Heart left ventricle (tissue), 16 donors: ENCODE measurements at places on chromosomes 12 and 14. TPM values are rescaled to one million over a fixed set of nuclear protein-coding genes. Genes with fewer than 3 reads are reported as not detected.

GRCh38 chr14:23399591-23399990 lies 8.5 kb downstream of the MYH6 start:
- H3K36me3 ChIP-seq, result peaks cover 5% of the 10 kb centered on the region
- no peak overlapping the region for H3K27ac ChIP-seq
- DNase-seq, result no peak
- H3K4me1 ChIP-seq, result no peaks in the 10 kb centered on the region
- no peak overlapping the region for H3K4me3 ChIP-seq
- H3K27me3 ChIP-seq, result no peaks in the 10 kb centered on the region

GRCh38 chr12:112964067-112964670 lies 14.2 kb upstream of the OAS2 start:
- H3K4me3 ChIP-seq, result no peak overlapping the region
- DNase-seq, result no peak
- no peak overlapping the region for H3K27ac ChIP-seq
- H3K36me3 ChIP-seq, result peaks cover 100% of the 10 kb centered on the region
- H3K27me3 ChIP-seq, result no peaks in the 10 kb centered on the region
- H3K4me1 ChIP-seq, result no peaks in the 10 kb centered on the region

The HSPB8 gene
- total RNA-seq, result 434 TPM

DNA sequence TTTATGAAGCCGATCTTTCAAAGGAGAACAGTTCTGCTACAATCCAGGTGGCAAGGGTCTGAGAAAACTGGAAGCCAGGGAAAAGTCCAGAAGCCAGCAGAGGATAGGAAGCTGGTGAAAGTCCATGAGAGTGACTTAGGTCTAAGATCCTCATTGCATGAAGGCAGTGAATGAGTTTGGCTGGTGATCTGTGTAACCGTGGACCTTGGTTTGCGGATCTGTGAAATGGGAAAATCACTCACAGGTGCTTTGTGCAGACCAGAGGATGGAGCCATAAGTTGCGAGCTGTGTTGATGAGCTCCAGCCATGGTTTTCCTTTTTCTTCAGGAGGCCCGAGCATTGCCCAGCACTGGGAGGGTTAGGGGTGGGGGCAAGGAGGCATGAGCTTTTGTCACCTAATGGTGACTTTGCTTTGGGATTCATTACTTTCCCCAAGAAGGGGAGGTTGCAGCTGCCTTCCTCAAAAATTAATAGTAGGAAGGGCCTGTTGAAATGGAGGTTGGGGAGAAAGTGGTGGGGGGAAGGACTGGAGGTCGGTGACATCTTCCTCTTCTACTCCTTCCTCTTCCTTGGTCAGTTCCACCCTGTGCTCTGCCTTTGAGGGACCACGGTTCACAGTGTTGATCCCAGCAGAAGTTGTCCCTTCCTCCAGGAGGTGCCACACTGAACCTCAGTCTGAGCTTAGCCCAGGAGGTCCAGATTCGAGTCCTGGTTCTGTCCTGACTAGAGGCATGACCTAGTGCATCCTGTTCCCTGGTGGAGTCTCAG lies 20.3 kb upstream of the SERPINA6 start:
- peaks cover 15% of the 10 kb centered on the region for H3K4me1 ChIP-seq
- H3K36me3 ChIP-seq, result no peaks in the 10 kb centered on the region
- H3K4me3 ChIP-seq, result no peak overlapping the region
- no peaks in the 10 kb centered on the region for H3K27me3 ChIP-seq
- no peak overlapping the region for H3K27ac ChIP-seq

GRCh38 chr12:46134205-46134811 lies 134.5 kb downstream of the SLC38A1 start:
- no peaks in the 10 kb centered on the region for H3K27me3 ChIP-seq
- no peaks in the 10 kb centered on the region for H3K4me1 ChIP-seq
- DNase-seq, result no peak
- H3K27ac ChIP-seq, result no peak overlapping the region

GRCh38 chr12:19978193-19978592 lies 390.1 kb upstream of the PDE3A start:
- peaks cover 8% of the 10 kb centered on the region for H3K4me1 ChIP-seq
- no peak overlapping the region for H3K27ac ChIP-seq
- DNase-seq, result no peak
- no peak overlapping the region for H3K4me3 ChIP-seq
- no peaks in the 10 kb centered on the region for H3K36me3 ChIP-seq
- H3K27me3 ChIP-seq, result no peaks in the 10 kb centered on the region

The TAC3 gene
- total RNA-seq, result not detected

DNA sequence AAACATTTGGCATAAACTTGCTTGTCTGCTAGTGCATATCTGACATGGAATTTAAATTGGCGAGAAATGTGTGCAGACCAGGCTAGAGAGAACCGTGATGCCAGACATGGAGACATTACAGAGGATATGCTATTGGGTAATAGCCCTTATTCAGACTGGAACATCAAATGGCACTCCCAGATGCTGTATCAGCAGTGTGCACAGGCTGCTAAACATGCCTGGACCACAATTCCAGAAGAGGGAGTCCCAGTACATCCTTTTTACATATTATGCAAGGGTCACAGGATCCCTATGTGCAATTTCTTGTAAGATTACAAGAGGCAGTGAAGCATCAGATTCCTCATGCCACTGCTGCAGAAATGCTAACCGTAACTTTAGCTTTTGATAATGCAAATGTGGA lies 354.5 kb upstream of the FOXG1 start:
- DNase-seq, result no peak
- H3K27ac ChIP-seq, result no peak overlapping the region
- no peaks in the 10 kb centered on the region for H3K27me3 ChIP-seq
- H3K4me3 ChIP-seq, result no peak overlapping the region
- H3K36me3 ChIP-seq, result no peaks in the 10 kb centered on the region
- H3K4me1 ChIP-seq, result no peaks in the 10 kb centered on the region

GRCh38 chr14:99768381-99768780 lies 24.8 kb upstream of the EML1 start:
- H3K4me1 ChIP-seq, result peaks cover 14% of the 10 kb centered on the region
- H3K27ac ChIP-seq, result no peak overlapping the region
- H3K27me3 ChIP-seq, result no peaks in the 10 kb centered on the region
- H3K4me3 ChIP-seq, result no peak overlapping the region
- DNase-seq, result no peak
- H3K36me3 ChIP-seq, result no peaks in the 10 kb centered on the region

The TCL1B gene
- not detected for total RNA-seq

GRCh38 chr12:103462675-103463074 lies 33.1 kb downstream of the C12orf42 start:
- no peaks in the 10 kb centered on the region for H3K27me3 ChIP-seq
- H3K36me3 ChIP-seq, result no peaks in the 10 kb centered on the region
- H3K4me1 ChIP-seq, result no peaks in the 10 kb centered on the region
- DNase-seq, result no peak

- peaks cover 6% of the 10 kb centered on the region for H3K27me3 ChIP-seq
- H3K4me1 ChIP-seq, result no peaks in the 10 kb centered on the region
- no peak for DNase-seq
- H3K36me3 ChIP-seq, result no peaks in the 10 kb centered on the region
These were observed 89.8 kb downstream of the B4GALNT3 start for GRCh38 chr12:549476-550082.

The GALNT16 gene
- total RNA-seq, result 69.5 TPM

- no peaks in the 10 kb centered on the region for H3K27me3 ChIP-seq
- peaks cover 8% of the 10 kb centered on the region for H3K4me1 ChIP-seq
- H3K27ac ChIP-seq, result no peak overlapping the region
- DNase-seq, result no peak
- H3K4me3 ChIP-seq, result no peak overlapping the region
These were observed 19.2 kb upstream of the GXYLT1 start for GRCh38 chr12:42163913-42164312.

GRCh38 chr14:96120941-96121340 lies 81.8 kb downstream of the C14orf132 start:
- H3K27me3 ChIP-seq, result no peaks in the 10 kb centered on the region
- H3K27ac ChIP-seq, result no peak overlapping the region

- no peak for DNase-seq
- no peaks in the 10 kb centered on the region for H3K36me3 ChIP-seq
- no peaks in the 10 kb centered on the region for H3K4me1 ChIP-seq
- no peak overlapping the region for H3K4me3 ChIP-seq
- no peak overlapping the region for H3K27ac ChIP-seq
- H3K27me3 ChIP-seq, result no peaks in the 10 kb centered on the region
These were observed 173.0 kb upstream of the WSCD2 start for GRCh38 chr12:107955966-107956643.

The FBLN5 gene
- 63.5 TPM for total RNA-seq

GRCh38 chr12:96073346-96074330 lies 38.3 kb upstream of the LTA4H start:
- H3K4me3 ChIP-seq, result no peak overlapping the region
- DNase-seq, result no peak
- H3K27me3 ChIP-seq, result peaks cover 3% of the 10 kb centered on the region
- no peak overlapping the region for H3K27ac ChIP-seq

The WDR89 gene
- 6.4 TPM for total RNA-seq

DNA sequence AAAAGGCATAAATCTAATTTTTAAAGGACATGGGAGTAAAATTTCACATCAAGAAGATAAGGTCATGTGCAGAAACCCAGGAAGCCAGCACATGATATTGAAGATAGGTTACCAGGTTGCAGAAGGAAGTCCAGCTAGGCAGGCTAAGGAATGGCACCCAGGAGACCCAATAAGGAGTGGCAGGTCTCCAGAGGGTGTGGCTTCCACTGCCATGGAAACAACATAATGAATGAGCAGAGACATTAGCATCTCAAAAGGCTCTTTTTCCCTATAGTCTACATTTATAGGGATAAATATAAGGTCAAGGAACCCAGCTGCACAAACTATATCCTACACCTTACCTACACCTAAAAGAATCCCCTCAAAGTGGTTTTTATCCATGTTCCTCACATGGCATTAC lies 275.9 kb downstream of the RPS29 start:
- H3K36me3 ChIP-seq, result no peaks in the 10 kb centered on the region
- no peaks in the 10 kb centered on the region for H3K4me1 ChIP-seq
- no peak overlapping the region for H3K27ac ChIP-seq
- no peaks in the 10 kb centered on the region for H3K27me3 ChIP-seq
- no peak for DNase-seq

GRCh38 chr12:2791089-2791488 lies 3.7 kb upstream of the FKBP4 start:
- peaks cover 5% of the 10 kb centered on the region for H3K4me1 ChIP-seq
- no peaks in the 10 kb centered on the region for H3K27me3 ChIP-seq
- no peak for DNase-seq
- no peak overlapping the region for H3K4me3 ChIP-seq
- H3K27ac ChIP-seq, result no peak overlapping the region

GRCh38 chr12:94699801-94700200 lies 49.4 kb upstream of the TMCC3 start:
- peaks cover 22% of the 10 kb centered on the region for H3K4me1 ChIP-seq
- H3K27ac ChIP-seq, result no peak overlapping the region
- no peaks in the 10 kb centered on the region for H3K27me3 ChIP-seq

DNA sequence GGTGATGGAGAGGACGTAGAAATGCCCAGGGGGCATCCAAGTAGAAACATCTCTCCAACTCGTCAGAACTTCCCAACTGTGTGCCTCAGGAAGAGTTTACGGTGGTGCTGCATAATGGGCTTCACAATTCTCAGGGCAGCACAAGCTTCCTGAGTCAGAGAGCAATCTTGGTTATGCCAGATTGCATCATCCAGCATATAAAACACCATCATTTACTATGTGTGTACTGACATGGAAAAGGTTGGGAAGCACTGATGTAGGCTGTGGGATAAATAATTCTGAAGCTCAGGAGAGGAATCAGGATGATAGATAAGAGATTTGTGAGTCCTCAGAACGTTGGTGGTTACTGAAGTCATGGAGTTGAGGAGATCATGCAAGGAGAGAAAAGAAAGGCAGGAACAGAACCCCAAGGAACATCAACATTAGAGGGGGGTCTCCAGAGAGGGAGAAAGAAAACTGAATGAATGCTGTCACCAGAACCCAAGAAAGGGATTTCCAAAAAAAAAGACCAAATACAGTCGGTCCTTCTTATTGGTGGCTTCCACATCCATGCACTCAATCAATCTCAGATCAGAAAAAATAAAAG lies 4.7 kb upstream of the NCKAP5L start:
- no peak for DNase-seq
- H3K4me1 ChIP-seq, result peaks cover 9% of the 10 kb centered on the region
- H3K27ac ChIP-seq, result no peak overlapping the region
- H3K27me3 ChIP-seq, result no peaks in the 10 kb centered on the region
- no peak overlapping the region for H3K4me3 ChIP-seq
- no peaks in the 10 kb centered on the region for H3K36me3 ChIP-seq

DNA sequence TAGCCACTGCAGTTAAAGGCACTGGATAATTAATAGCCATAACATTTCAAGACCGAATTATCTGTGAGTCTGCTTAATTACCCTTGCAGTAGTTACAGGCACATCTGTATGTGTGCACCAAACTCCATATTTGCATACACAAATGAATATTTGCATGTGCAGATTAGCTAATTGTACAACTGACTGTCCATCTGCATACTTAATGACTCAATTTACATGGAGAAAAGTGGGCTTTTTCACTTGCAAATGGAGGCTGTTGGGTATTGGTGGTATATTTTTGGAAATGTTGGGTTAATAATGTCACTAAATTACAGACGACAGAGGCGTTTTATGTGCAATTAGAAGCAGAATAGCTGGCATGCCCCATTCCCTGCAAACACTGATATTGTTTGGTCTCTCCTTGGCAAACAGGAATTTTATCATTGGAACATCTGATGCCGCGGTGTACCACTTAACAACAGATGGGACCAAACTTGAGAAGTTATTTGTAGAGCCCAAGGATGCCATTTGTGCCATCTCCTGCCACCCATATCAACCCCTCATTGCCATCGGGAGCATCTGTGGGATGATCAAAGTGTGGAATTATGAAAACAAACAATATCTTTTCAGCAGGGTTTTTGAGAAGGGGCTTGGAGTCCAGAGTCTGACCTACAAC lies 39.6 kb downstream of the CFAP251 start:
- H3K4me1 ChIP-seq, result no peaks in the 10 kb centered on the region
- H3K27ac ChIP-seq, result no peak overlapping the region
- DNase-seq, result no peak

DNA sequence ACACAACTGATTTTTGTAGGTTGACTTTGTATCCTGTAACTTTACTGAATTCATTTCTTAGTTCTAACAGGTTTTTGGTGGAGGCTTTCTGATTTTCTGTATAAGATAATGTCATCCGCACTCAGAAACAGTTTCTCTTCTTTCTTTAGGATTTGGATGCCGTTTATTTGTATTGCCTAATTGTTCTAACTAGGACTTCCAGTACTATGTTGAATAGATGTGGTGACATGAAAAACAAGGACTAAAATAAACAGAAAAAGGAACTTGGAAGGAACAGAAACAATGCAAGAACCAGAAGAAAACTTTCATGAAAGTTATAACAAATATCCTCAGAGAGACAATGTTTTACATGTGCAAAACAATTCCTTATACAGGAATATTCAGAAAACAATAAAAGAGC lies 100.3 kb downstream of the GTF2A1 start:
- H3K27ac ChIP-seq, result no peak overlapping the region
- DNase-seq, result no peak
- no peak overlapping the region for H3K4me3 ChIP-seq
- no peaks in the 10 kb centered on the region for H3K4me1 ChIP-seq
